Natural killer cell (primary cell): ENCODE measurements at places on chromosomes 13 and 19. TPM values are rescaled to one million over a fixed set of nuclear protein-coding genes. Genes with fewer than 3 reads are reported as not detected.

The SLC46A3 gene
- 11.9 TPM for total RNA-seq

The ZNF181 gene
- total RNA-seq = 3.2 TPM

The DPF1 gene
- not detected for total RNA-seq

The SPIB gene
- 0.78 TPM for total RNA-seq

The ELF1 gene
- 174 TPM for total RNA-seq

The ADGRE3 gene
- 1.0 TPM for total RNA-seq

The ZNF8 gene
- 7.7 TPM for total RNA-seq

The ZNF726 gene
- total RNA-seq = 6.4 TPM

The GARIN5A gene
- total RNA-seq = not detected

The ZNF540 gene
- total RNA-seq = 7.0 TPM

The PRODH2 gene
- total RNA-seq = not detected

The LRFN3 gene
- total RNA-seq = 3.2 TPM

The ZNF497 gene
- 0.60 TPM for total RNA-seq

The ADAT3 gene
- total RNA-seq = 13.1 TPM

The GIPR gene
- 20.7 TPM for total RNA-seq

The ERICH6B gene
- not detected for total RNA-seq

The SOX21 gene
- not detected for total RNA-seq

The CACNA1A gene
- 0.85 TPM for total RNA-seq

The MATK gene
- 353 TPM for total RNA-seq

The THSD8 gene
- total RNA-seq = 2.8 TPM

The CEACAM3 gene
- total RNA-seq = 1.7 TPM
